Neural progenitor cell (in vitro differentiated cells): ENCODE measurements at places on chromosomes 1 and 21. TPM values are rescaled to one million over a fixed set of nuclear protein-coding genes. Genes with fewer than 3 reads are reported as not detected.
A peak's percentile ranks its signal among the peaks of the same experiment; 100 is the strongest.

The CFAP74 gene
- 0.19 TPM in 1 of 2 replicates, not detected in the other for total RNA-seq

- H3K36me3 ChIP-seq: no peaks in the 10 kb centered on the region
- no peak overlapping the region for H3K4me3 ChIP-seq
- H3K27me3 ChIP-seq: no peaks in the 10 kb centered on the region
- no peak for DNase-seq
- H3K4me1 ChIP-seq: no peaks in the 10 kb centered on the region
- H3K27ac ChIP-seq: no peak overlapping the region
Measured at GRCh38 chr1:90486134-90486824, 230.8 kb downstream of the BARHL2 start.

DNA sequence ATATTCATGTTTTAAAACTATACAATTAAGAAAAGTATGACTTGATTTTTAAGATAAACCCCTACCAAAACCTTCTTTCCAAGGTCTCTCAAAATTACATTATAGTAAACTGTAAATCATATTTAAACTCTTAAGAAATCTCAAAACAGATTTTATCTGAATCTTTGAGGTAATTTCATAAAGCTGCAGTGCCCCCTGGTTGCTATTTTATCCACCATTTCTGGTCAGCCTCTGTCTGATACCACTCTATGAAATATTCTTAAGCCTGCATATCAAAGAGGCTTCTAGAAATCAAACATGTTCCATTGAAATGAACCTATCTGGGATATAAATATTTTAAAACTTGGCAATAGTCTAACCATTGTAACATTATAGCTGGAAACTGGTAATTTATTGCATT is 317.3 kb downstream of the COL11A1 start:
- DNase-seq: no peak
- no peaks in the 10 kb centered on the region for H3K36me3 ChIP-seq
- peaks cover 3% of the 10 kb centered on the region for H3K4me1 ChIP-seq
- no peaks in the 10 kb centered on the region for H3K27me3 ChIP-seq
- H3K4me3 ChIP-seq: no peak overlapping the region

GRCh38 chr1:78830321-78830720 is 176.2 kb downstream of the ADGRL4 start:
- H3K4me1 ChIP-seq: no peaks in the 10 kb centered on the region
- no peaks in the 10 kb centered on the region for H3K27me3 ChIP-seq
- H3K27ac ChIP-seq: no peak overlapping the region
- DNase-seq: no peak
- no peak overlapping the region for H3K4me3 ChIP-seq

The MASP2 gene
- total RNA-seq: 0.09 TPM in 1 of 2 replicates, not detected in the other

GRCh38 chr21:27802816-27803475 is 836.1 kb upstream of the ADAMTS5 start:
- DNase-seq: peak; percentile 67
- H3K27me3 ChIP-seq: no peaks in the 10 kb centered on the region
- no peaks in the 10 kb centered on the region for H3K36me3 ChIP-seq
- H3K4me1 ChIP-seq: no peaks in the 10 kb centered on the region

GRCh38 chr21:43740497-43741156 is 21.7 kb downstream of the PDXK start:
- no peaks in the 10 kb centered on the region for H3K4me1 ChIP-seq
- peak; percentile 73 for DNase-seq
- H3K36me3 ChIP-seq: no peaks in the 10 kb centered on the region
- peak overlapping the region; percentile 53 for H3K27ac ChIP-seq

- DNase-seq: no peak
- H3K36me3 ChIP-seq: no peaks in the 10 kb centered on the region
- H3K27me3 ChIP-seq: no peaks in the 10 kb centered on the region
Measured at GRCh38 chr1:36433102-36433501, 17.1 kb downstream of the OSCP1 start.

DNA sequence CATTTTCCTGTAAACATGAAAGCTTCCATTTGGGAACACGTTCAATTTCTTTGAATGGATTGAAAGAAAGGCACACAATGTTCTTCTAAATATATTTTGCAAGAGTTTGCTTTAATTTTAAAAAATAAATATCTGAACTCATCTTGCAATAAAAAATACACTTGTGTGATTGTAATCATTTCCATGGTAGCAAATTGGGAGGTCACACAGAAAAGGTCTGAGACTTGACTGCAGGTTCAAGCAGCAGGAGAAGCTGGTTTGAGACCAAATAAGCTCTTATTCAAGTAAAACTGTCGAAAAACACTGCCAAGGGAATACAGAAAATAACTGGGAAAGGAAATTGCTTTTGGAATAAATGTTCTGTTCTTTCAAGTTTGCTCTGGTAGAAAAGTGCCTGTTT is 498.9 kb downstream of the ADGRL2 start:
- H3K4me1 ChIP-seq: peaks cover 14% of the 10 kb centered on the region
- no peak overlapping the region for H3K4me3 ChIP-seq
- no peaks in the 10 kb centered on the region for H3K36me3 ChIP-seq
- no peaks in the 10 kb centered on the region for H3K27me3 ChIP-seq

DNA sequence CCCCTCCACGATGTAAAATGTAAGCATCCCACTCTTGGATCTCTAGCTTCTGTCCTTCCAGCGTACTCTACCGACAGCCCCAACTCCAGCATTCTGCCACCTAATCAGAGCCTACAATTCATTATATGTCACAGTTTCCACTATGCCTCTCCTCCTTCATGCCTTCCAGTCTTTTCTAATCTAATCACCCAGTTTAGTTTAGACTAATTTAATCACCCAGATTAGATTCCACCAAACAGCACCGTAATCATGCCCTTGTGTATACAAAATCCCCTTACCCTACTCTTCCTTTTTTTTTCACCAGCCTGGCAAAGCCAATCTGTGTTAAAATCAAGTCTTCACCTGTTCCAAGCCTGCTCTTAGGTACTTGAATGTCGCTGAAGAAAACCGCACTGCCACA is 49.8 kb upstream of the KANK4 start:
- no peak overlapping the region for H3K27ac ChIP-seq
- no peaks in the 10 kb centered on the region for H3K27me3 ChIP-seq
- H3K4me1 ChIP-seq: peaks cover 8% of the 10 kb centered on the region
- H3K4me3 ChIP-seq: no peak overlapping the region

- no peaks in the 10 kb centered on the region for H3K4me1 ChIP-seq
- H3K27me3 ChIP-seq: no peaks in the 10 kb centered on the region
- no peaks in the 10 kb centered on the region for H3K36me3 ChIP-seq
- H3K27ac ChIP-seq: no peak overlapping the region
Measured at GRCh38 chr1:20114021-20114648, 5.2 kb downstream of the PLA2G2D start.

DNA sequence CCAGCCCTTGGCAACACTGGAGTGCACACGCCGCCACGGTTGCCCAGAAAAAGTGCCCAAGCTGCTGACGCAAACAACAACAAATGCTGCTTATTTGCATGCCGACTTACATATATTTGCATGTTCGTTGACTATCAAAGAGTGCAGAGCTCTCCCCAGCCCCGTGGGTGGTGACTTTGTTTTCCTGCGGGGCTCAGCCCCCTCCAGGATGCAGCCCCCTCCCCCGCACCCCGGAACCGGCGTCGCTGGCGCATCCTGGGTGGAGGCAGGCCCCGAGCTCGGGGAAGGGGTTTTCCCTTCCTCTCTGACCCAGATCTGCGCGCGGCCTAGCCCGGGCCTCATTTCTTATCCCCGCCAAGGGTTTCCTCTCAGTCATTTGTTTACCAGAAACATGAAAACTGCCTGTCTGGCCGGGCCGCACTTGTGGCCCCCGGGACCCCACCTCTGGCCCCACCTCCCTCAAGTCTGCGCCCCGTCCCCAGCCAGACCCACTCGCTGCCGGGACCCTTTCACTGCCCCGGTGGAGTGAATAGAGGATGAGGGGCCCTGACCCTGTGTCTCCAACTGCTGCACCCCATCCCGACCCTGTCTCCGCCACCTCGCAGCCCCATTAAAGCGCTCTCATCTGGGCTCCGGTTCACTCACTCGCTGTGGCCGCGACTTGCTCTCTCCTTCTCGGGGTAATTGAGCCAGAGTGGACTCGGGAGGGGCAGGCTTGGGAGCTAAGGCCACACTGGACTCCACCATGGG is 5.5 kb downstream of the TNFRSF25 start:
- H3K4me1 ChIP-seq: peaks cover 15% of the 10 kb centered on the region
- H3K27me3 ChIP-seq: peaks cover 3% of the 10 kb centered on the region
- H3K27ac ChIP-seq: no peak overlapping the region
- no peak for DNase-seq
- H3K4me3 ChIP-seq: no peak overlapping the region
- no peaks in the 10 kb centered on the region for H3K36me3 ChIP-seq

The PDE9A gene
- 40.2 and 41.0 TPM in 2 replicates for total RNA-seq

The LORICRIN gene
- total RNA-seq: not detected in 2 replicates
